Testis (tissue), 5 donors: ENCODE measurements at places on chromosomes 4 and X. TPM values are rescaled to one million over a fixed set of nuclear protein-coding genes. Genes with fewer than 3 reads are reported as not detected.

DNA sequence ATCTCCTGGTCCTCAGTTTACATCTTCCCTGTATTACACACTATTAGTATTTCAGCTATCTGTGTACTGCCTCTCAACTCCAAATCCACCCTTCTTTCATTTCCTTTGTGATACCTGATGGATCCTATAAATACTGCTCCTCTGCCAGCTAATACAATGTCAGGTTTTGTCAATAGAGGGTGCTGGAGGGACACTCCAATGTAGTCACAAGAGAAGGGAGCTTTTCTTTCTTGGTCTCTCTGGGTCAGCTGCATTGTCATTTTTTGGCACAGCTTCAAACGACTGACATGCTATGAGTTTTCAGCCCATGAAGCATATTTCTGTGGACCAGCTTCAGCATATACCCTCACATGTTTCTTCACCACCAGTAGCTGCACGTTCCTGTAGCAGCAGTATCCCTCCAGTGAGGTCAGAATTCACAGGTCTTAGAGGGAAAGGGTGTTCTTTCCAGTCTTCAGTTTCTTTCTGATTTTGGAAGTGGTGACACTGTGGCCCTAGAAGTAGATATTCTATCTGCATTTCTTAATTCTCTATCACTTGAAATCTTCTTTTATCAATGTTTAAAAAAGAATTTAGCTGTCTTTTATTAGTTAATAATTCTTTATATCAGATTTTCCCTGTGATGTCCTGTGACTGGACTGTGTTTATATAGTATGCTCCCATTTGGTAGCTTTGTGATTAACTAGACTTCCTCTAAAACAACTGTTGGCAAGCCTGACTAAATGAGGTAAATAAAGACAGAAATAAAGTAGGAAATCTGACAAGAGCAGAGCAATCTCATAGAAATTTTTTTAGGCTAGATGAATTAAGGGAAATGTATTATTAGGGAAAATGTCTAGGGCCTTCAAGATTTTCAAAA lies 60.6 kb downstream of the GABRA2 start:
- no peaks in the 10 kb centered on the region for H3K36me3 ChIP-seq
- H3K4me1 ChIP-seq: no peaks in the 10 kb centered on the region
- H3K27me3 ChIP-seq: no peaks in the 10 kb centered on the region
- no peak overlapping the region for H3K27ac ChIP-seq
- H3K4me3 ChIP-seq: no peak overlapping the region

- no peak overlapping the region for H3K27ac ChIP-seq
- no peak for DNase-seq
- no peak overlapping the region for H3K4me3 ChIP-seq
- H3K27me3 ChIP-seq: no peaks in the 10 kb centered on the region
- no peaks in the 10 kb centered on the region for H3K36me3 ChIP-seq
These were observed 190.0 kb upstream of the NEIL3 start for GRCh38 chr4:177119691-177120090.

GRCh38 chrX:115031989-115032388 lies 14.6 kb upstream of the IL13RA2 start:
- no peaks in the 10 kb centered on the region for H3K36me3 ChIP-seq
- H3K27ac ChIP-seq: no peak overlapping the region
- no peaks in the 10 kb centered on the region for H3K4me1 ChIP-seq
- H3K27me3 ChIP-seq: no peaks in the 10 kb centered on the region

Gene UXT
- 72.0 TPM for total RNA-seq

Gene CT47C1
- 13.4 TPM for total RNA-seq
